Globus pallidus (tissue), 1 donor: ENCODE measurements at places on chromosomes 5 and 9.
A peak's percentile ranks its signal among the peaks of the same experiment; 100 is the strongest.

GRCh38 chr9:133658442-133659431 is 22.6 kb downstream of the DBH start:
- no peak for DNase-seq

DNA sequence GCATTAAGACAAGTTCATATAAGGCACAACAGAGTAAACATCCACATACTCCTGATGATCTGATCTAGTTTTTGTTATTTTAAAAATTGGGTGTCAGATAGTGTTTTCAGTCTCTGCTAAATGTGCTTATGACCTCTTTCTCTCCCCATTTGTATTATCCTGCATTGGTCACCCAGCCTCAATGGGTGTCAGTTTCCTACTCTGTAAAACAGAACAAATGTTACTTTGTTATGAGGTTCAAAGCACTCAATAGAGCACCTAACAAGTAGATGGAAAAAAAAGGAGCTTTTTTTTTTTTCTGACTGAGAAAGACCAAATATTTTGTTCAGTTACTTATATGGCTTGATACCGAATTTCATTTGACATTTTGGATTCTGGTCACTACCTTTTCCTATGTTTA is 33.6 kb upstream of the RASGRF2 start:
- peak; percentile 43 for DNase-seq

GRCh38 chr5:159441441-159441840 is 111.2 kb upstream of the IL12B start:
- no peak for DNase-seq

GRCh38 chr5:112200131-112200530 is 218.9 kb downstream of the EPB41L4A start:
- DNase-seq, result no peak

DNA sequence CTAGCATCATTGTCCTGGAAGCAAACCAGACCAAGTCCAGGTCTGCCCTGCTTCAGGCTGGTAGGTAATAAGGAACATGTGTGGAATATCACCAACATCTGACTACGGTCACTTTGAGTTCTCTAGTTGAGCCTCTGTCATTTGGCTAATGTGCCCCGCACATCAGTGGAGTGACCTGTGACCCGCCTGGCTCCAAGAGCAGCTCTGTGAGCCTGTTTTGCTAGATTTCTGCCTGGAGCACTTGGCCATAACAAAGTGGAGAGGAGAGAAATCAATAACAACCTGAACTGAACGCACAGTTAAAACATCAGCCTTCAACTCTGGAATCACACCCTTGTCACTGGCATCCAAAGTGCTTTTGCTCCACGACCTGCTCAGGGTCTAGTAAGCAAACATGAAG is 115.7 kb downstream of the PPP2R2B start:
- DNase-seq, result no peak

- no peak for DNase-seq
These were observed 9.5 kb downstream of the KCNV2 start for GRCh38 chr9:2726650-2727340.

DNA sequence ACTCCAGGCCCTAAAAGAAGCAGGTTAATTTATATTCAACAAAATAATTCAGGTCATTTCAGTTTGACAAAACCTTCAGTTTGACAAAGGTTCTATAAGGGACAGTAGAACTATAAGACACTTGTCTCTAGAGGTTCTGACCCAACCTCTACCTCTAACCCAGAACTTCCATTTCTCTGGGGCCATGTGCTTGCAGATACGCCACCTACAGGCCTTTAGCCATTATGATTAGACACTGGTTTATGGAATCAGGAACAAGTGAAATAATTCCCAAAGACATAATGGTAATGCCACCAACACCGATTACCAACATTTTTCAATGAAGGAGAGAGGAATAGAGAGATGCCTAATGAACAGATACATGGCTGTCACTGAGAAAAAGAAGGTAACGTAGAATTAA is 733.9 kb downstream of the PRELID2 start:
- no peak for DNase-seq

GRCh38 chr5:172788771-172789686 is 18.0 kb upstream of the DUSP1 start:
- DNase-seq, result no peak

GRCh38 chr5:178176791-178177190 is 10.4 kb downstream of the GMCL2 start:
- DNase-seq, result no peak

DNA sequence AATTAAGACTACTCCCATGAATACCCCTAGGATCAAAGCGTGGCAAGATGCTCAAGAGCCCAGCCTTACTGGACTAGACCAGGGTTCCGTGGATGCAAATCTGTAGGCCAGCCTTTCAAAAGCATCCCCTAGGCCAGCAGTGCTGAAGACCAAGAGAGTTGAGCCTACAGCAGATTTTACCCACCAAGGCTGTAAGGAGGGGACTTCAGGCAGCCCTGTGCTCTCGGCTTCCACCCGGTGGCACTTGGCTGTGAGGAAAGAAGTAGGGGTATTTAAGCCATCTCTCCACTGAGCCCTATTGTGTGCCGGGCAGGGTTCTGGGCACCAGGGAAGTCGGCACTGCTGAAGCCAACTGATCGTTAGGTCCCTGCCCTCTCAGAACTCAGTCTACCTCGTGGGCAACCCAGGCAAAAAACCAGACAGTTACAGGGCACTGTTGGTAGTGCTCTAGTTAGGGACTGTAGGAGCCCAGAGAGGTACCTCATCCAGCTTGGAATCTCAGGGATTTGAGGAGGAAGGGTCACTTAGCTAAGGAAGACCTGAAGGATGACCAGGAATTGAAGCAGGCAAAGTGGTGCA is 25.5 kb downstream of the TCF7 start:
- DNase-seq, result no peak

GRCh38 chr9:109828254-109828653 is 48.3 kb downstream of the PALM2AKAP2 start:
- no peak for DNase-seq

DNA sequence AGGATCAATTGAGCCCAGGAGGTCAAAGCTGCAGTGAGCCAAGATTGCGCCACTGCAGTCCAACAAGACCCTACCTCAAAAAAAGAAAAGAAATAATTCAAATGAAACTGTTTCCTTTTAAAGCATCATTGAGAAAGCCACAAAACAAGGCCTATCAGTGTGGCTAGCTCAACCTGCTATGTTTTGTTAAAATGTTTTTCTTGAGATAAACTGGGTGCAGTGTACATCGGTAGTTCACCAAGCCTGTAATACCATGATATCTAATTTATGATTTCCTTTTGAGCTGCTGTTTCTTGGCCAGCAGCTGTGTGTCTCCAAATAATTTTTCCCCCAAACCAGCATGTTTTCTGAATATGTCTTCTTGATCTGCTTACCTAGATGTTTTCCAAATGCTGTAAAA is 97.3 kb upstream of the GOLGA1 start:
- no peak for DNase-seq
